ENCODE measurements at places on chromosomes 13 and 19.

DNA sequence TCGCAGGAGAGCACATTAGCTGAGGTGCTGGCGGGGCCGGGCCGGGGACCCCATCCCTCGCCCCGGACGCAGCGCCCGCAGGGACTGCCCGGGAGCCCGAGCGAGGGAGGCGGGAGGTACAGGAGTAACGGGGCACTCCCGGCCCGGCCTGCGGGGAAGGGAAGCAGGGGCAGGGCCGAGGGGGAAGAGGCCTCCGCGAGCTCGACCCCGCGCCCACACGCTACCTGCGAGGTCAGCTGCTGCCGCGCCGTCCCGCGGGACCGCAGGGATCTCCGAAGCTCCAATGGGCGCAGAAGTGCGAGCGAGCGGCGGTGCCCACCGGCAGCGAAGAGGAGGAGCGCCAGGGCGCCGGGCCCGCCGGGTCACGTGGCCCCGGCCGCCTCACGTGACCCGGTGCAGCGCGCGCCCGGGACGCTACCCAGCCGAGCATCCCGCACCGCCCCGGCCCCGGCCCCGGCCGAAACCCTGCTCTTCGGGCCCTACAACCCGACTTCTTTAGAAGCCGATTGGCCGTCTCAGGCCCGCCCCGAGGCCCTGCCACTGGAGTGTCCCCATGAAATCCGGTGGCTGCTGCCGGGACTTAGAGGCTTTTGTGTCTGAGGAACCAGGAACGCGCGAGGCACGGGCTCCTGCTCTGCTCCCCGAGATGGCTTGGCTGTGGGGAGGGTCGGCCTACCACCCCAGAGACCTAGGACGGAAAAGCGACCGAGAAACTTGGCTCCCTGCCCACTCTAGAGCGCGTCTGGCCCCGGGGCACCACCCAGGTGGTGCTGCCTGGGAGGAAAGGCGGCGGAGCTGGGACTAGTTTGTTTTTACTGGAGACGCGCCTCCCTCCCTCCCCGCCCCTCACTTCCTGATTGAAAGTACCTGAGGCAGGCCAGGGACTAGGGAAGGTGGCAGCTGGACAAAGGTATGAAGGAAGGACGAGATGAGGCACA is at the start of gene RCBTB1:
TSS of gene RCBTB1 (minus strand) at position 339 of the 938 bp plus-strand sequence. CDS start 18,279 bp downstream, outside the sequence.
- peaks cover 26% of the 10 kb centered on the region for H3K4me1 ChIP-seq
- DNase-seq = peak; percentile 76
- H3K27me3 ChIP-seq = peaks cover 2% of the 10 kb centered on the region
- peak within 1 kb of the TSS; percentile 74 for H3K27ac ChIP-seq
- H3K36me3 ChIP-seq = peaks cover 4% of the 10 kb centered on the region
- H3K4me3 ChIP-seq = peak within 1 kb of the TSS; percentile 87

- DNase-seq = no peak
- H3K4me1 ChIP-seq = no peaks in the 10 kb centered on the region
- peaks cover 4% of the 10 kb centered on the region for H3K27me3 ChIP-seq
- no peaks in the 10 kb centered on the region for H3K36me3 ChIP-seq
Observed at GRCh38 chr13:33509642-33510229, 224.2 kb upstream of the STARD13 start.

GRCh38 chr13:30762643-30763042 is 27.3 kb downstream of the ALOX5AP start:
- H3K4me3 ChIP-seq = no peak overlapping the region
- peaks cover 47% of the 10 kb centered on the region for H3K4me1 ChIP-seq
- no peaks in the 10 kb centered on the region for H3K27me3 ChIP-seq

DNA sequence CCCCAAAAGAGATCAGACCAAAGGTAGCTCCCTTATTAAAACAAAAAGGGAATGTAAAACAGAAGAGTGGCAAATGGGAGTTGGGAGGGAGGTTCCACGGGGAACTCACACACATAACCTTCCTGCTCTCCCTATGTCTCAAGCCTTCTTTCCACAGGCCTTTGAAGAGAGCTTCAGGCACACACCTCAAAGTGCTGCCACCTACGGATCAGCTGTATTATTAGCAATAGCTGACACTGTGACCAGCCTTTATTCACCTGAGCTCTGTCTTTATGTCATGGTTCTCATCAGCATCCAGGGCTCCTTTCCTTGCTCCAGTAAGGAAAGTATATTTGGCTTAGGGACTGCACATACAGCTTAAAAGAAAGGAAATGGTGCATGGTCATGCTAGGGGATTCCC is 11.3 kb downstream of the ZNF571 start:
- no peak overlapping the region for H3K27ac ChIP-seq
- no peak for DNase-seq
- H3K4me3 ChIP-seq = no peak overlapping the region
- H3K27me3 ChIP-seq = no peaks in the 10 kb centered on the region

DNA sequence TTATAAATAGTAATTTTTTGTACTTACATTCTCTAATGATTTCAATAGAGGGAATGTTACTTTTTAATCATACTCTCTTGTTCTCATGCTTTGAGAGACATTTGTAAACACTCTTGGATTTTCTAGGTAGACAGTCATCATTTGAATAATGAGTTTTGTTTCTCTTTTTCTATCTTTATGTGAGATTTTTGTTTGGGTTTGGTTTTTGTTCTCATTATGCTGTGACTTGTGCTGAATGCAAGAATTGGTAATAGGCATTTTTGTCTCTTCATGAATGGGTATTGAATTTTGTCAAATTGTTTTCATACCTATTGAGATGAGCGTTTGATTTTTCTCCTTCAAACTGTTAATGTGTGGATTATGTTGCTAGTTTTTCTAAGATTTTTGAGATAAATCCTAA is 56.8 kb upstream of the GPR183 start:
- no peak overlapping the region for H3K27ac ChIP-seq
- peaks cover 76% of the 10 kb centered on the region for H3K4me1 ChIP-seq
- no peak overlapping the region for H3K4me3 ChIP-seq
- peaks cover 42% of the 10 kb centered on the region for H3K36me3 ChIP-seq

GRCh38 chr19:6509118-6509971 is 7.2 kb upstream of the TUBB4A start:
- H3K36me3 ChIP-seq = no peaks in the 10 kb centered on the region
- no peak for DNase-seq
- H3K4me3 ChIP-seq = no peak overlapping the region
- H3K27ac ChIP-seq = no peak overlapping the region

DNA sequence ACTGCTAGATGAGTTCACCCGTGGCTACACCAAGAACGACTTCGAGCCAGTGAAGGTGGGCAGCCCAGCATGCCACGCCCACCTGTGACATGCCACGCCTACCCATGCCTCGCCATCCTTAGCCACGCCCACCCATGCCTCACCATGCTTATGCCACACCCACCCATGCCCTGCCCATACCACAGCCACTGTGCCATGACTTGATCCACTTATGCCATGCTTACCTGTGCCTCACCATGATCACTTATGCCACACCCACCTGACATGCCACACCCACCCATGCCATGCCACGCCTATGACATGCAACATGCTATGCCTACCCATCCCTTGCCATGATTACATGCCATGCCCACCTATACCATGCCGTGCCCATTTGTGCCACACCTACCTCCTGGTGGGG is 12.9 kb upstream of the USE1 start:
- H3K36me3 ChIP-seq = peaks cover 63% of the 10 kb centered on the region
- DNase-seq = no peak
- no peaks in the 10 kb centered on the region for H3K27me3 ChIP-seq
- H3K4me1 ChIP-seq = no peaks in the 10 kb centered on the region

GRCh38 chr13:20222553-20222952 is 9.6 kb downstream of the GJB6 start:
- no peak for DNase-seq
- peaks cover 12% of the 10 kb centered on the region for H3K27me3 ChIP-seq
- peaks cover 24% of the 10 kb centered on the region for H3K4me1 ChIP-seq
- H3K36me3 ChIP-seq = peaks cover 1% of the 10 kb centered on the region
- H3K27ac ChIP-seq = no peak overlapping the region

DNA sequence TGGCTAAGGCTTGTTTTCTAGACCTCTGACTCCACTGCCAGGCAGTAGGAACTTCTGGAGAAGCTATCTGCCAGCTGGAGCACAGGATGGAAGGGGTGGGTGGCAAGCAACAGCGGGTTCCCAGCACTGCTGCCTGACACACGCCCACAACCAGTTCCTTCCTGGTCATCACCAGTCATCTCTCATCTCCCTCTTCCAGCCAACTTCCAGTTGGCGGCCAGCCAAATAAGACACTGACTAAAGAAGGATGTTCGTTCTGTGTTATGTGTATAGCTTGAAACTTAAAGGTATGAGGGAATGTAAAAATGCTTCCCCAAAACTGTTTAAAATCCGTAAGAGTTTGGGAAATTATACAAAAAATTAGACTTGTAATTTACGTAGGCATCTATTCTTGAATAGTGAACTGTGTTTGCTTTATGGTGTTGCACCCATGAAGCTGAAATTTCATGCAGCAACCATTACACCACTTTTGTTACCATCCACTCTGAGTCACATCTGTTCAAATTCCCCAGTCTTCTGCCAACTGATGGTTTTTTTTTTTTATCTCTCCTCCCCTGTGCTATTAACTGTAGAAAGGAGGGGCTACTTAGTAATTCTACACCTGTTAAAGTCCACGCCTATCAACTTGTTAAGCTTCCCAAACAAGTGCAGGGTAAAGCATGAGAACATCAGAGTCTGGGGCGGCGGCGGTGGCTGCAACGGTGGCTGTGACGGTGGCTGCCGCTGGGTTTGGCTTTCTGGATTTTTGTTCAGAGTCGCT is 86.2 kb upstream of the FRY start:
- no peaks in the 10 kb centered on the region for H3K36me3 ChIP-seq
- H3K4me3 ChIP-seq = no peak overlapping the region
- H3K27ac ChIP-seq = no peak overlapping the region
- no peak for DNase-seq

- H3K4me3 ChIP-seq = no peak overlapping the region
- DNase-seq = no peak
- no peaks in the 10 kb centered on the region for H3K27me3 ChIP-seq
- peaks cover 5% of the 10 kb centered on the region for H3K4me1 ChIP-seq
- H3K27ac ChIP-seq = no peak overlapping the region
- H3K36me3 ChIP-seq = peaks cover 22% of the 10 kb centered on the region
Observed at GRCh38 chr19:45531349-45531748, 24.1 kb downstream of the VASP start.

DNA sequence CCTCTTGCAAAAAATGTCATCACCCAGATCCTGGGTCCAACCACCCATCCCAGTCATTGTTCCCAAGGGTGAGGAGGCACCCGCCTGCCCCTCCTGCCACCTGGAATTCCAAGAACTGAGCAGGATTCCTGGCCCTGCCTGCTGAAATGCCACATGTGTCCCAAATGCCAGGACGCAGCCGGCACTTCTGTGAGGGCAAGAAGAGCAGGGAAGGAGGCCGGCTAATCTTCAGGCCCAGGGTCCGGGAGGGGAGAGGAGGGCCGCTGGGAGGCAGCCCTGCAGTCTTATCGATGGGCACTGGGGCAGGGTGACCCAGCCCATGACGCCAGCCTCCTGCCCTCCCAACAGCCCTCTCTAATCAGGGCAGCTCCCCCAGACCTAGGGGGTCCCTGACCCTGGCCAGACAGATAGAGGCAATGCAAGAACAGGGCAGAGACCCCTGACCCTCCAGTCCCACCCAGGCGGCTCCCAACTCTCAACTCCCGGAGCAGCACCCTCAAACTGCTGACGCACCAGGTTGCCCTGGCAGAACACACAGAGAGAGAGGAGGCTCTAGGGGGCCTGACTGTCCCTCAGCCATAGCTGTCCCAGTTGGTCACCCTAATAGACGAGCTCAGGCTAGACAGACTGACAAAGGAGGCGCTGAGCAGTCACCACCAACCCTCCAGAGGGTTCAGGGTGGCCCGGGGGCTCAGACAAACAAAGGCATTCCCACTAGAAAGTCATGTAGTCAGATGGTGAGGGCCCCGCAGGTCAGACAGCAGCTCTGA is 1.5 kb downstream of the MFSD12 start:
- peak overlapping the region; percentile 84 for H3K27ac ChIP-seq
- no peaks in the 10 kb centered on the region for H3K27me3 ChIP-seq
- no peak for DNase-seq
- peaks cover 41% of the 10 kb centered on the region for H3K4me1 ChIP-seq
- peak overlapping the region; percentile 92 for H3K4me3 ChIP-seq

GRCh38 chr13:60617991-60618733 is 221.1 kb downstream of the TDRD3 start:
- H3K27ac ChIP-seq = no peak overlapping the region
- no peaks in the 10 kb centered on the region for H3K4me1 ChIP-seq
- H3K36me3 ChIP-seq = no peaks in the 10 kb centered on the region
- no peak for DNase-seq

GRCh38 chr13:30235216-30235615 is 72.1 kb downstream of the KATNAL1 start:
- H3K36me3 ChIP-seq = peaks cover 21% of the 10 kb centered on the region
- no peaks in the 10 kb centered on the region for H3K27me3 ChIP-seq
- H3K4me3 ChIP-seq = no peak overlapping the region

DNA sequence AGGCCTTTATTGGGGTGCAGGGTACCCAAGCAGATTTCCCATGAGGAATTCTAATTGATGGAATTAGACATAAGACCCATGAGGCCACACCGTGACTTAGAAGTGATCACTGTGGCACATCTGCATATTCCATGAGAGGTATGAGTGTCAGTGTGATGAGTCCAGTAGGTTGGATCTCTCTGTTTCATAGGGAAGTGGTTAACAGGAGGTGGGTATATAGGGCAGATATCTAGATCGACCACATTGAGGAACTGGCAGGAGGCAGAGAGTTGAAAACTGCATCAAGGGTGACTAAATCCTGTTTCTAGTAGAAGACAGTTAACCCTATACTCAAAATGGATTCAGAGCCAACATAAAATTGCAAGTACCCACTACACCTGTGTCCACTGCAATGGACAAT is 68.6 kb upstream of the MIR17HG start:
- no peak overlapping the region for H3K4me3 ChIP-seq
- peaks cover 2% of the 10 kb centered on the region for H3K27me3 ChIP-seq
- no peaks in the 10 kb centered on the region for H3K4me1 ChIP-seq
- DNase-seq = no peak
- no peaks in the 10 kb centered on the region for H3K36me3 ChIP-seq

DNA sequence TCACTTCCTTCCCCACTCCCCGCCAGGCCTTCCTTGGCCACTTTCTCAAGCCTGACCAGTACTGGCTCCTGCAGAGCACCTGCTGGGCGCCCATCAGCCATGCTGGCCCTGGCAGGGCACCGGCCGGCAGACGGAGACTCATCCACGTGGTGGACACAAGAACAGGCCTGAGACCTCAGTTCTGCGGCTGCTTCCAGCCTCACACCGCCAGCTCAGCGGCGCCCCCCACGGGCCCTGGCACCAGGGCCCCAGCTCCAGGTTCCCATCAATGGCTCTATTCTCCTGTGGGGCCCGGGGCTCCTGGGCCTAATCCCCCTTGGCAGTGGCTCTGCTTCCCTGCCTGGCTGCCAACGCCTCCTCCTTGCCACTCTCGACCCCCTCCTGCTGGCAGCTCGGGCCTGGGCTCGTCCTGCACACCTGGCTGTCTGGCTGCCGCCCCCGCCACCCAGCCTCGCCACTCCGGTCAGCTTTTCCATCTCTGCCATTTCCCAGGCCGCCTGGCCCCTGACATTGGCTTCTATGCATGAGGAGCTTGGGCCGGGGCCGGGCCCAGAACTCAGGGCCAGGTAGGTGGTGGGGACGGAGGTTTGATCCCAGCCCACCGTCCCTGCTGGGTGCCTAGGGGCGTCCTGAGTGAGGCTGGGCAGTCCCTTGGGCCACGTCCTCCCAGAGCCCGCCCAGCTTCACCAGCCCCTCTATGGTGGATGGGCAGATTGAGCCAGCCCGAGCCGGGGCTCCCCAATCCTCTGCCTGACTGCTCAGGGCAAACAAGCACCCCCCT is 6.2 kb downstream of the NDUFA11 start:
- H3K4me1 ChIP-seq = peaks cover 14% of the 10 kb centered on the region
- no peak for DNase-seq
- H3K27me3 ChIP-seq = peaks cover under 1% of the 10 kb centered on the region
- no peak overlapping the region for H3K27ac ChIP-seq
- peaks cover 5% of the 10 kb centered on the region for H3K36me3 ChIP-seq
- H3K4me3 ChIP-seq = no peak overlapping the region

- H3K27ac ChIP-seq = no peak overlapping the region
- peaks cover 35% of the 10 kb centered on the region for H3K36me3 ChIP-seq
- H3K4me3 ChIP-seq = no peak overlapping the region
Observed at GRCh38 chr13:32746474-32746873, 160.2 kb downstream of the PDS5B start.
